Stimulated activated CD4-positive, alpha-beta T cell treated with anti-CD3 and anti-CD28 coated beads, Interleukin-4, amount 100 ng/mL, for 4 hours (primary cell): ENCODE measurements at places on chromosomes 6 and 20.

DNA sequence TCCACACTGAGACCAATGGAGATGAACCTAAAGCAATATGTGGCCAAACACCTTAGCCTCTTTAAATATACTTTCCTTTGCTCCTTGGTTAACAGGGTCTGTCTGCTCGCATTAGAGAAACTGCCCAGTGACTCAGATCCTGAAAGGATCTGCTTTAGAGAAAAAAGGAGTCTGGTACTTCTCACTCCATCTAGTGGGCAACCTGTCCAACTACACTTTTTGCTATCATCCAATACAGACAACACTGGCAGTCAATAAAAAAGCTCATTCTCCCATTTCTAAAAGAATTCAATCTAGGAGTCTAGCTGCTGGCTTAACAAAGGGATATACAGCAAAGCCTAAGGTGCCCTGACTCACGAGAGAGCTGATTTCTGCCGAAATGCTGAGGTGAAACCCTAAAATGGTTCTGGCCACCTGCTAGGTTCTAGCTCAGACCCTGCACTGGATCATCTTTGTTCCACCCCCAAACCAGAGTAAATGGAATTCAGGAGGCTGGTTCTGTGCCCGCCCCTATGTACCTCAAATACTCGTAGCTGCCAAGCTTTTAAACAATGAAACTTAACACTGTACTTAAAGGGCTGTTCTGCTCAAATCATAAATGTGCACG is 11.5 kb downstream of the GNL1 start:
- no peak for DNase-seq

DNA sequence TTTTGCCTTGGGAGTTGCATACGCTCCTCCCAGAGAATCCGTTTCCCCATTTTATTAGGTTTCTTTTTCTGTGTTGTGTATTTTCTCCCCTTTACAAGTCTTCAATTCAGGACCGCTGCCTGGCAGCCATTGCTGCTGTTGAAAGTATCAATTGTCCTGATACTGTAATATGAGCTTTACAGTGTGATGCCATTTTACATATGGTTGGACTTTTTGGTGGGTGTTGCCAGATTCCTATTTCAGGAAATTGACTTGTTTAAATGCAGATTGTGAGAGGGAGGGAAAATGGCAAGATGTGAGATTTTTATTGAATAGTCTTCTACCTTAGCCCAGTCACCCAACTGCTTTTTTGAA is 1.2 kb downstream of the PANK2 start:
- no peak for DNase-seq

DNA sequence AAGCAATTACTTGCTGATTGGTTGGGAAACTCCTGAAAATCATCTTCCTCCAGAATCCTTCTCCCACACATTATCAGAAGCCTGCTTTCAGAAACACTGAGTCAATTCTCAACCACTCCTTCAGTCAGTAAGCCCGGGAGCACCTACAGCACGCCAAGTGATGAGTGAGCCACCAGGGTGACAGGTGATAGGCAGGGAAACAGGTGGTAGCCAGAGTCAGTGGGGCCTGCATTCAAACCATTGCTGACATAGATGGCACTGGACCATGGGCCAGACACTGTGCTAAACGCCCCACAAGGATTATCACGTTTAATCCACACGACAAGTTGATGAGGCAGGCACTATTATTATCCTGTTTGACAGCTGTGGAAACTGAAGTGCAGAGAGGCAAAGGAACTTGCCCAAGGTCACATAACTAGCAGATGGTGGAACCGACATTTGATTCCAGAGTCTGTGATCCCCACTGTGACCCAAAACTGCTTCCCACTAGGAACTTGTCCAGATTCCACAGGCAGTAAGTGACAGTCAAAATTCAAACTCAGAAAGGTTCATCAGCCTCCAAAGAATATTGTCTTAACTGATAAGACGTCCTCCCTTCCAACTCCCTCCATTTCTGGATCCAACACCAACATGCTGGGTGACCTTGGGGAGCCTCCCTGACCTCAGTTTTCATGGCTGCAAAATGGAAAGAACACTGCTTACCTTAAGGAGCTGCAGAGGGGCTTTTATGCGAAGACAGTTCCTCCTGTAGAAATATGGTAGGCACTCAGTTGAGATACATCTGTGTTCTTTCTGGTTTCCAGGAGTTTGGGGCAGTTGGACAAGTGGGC is 23.9 kb upstream of the TOP1 start:
- DNase-seq: no peak

- no peak for DNase-seq
Observed at GRCh38 chr20:43188234-43188653, 1.5 kb downstream of the PTPRT start.

DNA sequence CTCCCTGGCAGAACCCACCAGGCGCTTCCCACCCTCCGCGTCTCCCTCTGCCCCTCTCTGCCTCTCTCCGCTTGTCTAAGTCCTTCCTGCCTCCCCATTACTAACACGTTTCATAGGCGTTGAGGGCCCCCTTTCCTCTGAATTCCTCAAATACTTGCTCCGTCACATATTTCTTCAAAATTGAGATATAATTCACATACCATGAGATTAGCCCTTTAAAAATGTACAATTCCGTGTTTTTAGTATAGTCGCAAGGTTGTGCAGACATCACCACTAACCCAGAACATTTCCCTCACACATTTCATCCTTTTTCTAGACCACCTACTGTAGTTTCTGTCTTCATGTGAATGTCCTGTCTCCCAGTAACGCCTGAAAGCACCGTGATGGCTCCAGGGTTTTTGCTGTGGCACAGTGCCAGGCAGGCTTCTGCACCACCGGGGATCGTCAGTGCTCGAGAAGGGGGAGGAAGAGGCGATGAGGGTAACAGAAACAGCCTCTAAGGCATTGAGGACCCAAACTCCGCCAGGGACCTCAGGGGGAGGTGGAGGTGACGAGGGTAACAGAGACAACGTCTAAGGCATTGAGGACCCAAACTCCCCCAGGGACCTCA is 141.9 kb upstream of the SNX9 start:
- no peak for DNase-seq

GRCh38 chr6:313087-313486 is 20.8 kb downstream of the DUSP22 start:
- DNase-seq: no peak

DNA sequence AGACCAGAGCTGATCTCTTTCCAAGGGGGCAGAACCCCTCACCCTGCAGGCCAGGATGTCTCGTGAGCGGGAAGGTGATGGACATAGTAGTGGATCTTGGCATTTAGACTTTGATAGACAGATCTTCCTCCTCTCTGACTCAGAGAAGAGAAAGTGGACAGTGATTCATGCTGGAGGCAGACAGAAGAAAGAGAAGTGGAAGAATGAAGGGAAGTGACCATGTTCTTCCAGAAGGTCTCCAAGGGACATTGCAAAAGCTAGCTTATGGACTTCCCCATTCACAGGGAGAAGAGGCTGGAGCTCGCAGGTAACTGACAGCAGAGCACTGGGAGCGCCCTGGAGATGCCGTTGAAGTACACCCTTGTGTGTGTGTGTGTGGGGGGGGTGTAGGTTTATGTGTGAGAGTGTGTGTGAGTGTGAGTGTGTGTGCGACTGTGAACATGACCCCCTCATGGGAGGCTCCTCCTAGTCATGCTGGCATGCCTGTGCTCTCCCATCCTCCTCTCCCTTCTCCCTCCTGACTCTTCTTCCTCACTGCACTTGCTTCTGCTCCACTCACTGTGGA is 8.0 kb upstream of the RAET1L start:
- no peak for DNase-seq

- no peak for DNase-seq
Observed at GRCh38 chr6:83221889-83222479, 28.8 kb downstream of the RWDD2A start.

- DNase-seq: no peak
Observed at GRCh38 chr20:33664085-33664761, 2.1 kb downstream of the C20orf144 start.

- DNase-seq: no peak
Observed at GRCh38 chr6:13765570-13765969, 48.8 kb downstream of the MCUR1 start.

GRCh38 chr6:116847227-116847626 is 18.3 kb upstream of the GPRC6A start:
- DNase-seq: no peak

- no peak for DNase-seq
Observed at GRCh38 chr6:135535989-135536414, 38.5 kb upstream of the AHI1 start.

DNA sequence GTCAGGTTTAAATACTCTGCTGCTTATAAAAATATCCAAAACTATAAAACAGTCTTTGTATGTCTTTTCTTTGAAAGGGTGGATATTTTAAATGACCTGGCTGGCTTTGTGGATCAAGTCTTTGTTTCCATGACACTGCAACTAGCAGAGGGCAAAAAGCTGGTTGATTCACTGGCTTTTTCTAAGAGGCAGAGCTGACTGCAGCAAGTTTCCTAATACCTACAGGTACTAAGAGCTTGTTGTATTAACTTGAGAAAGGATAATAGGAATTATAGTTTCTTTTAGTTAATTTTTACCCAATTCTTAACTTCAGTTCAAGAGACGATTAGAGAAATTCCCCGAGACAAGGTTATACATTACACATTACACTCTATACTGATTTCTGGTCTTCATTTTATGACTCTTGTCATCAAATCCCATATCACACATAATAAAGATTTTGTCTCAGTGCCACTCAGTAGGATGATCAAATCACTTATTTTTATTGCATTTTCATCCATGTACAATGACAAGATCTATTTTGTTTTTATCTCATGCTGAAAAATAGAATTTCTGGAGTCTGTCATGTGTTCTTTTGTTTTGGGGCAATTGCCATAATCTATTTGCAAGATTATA is 120.1 kb upstream of the RIMS1 start:
- DNase-seq: no peak

- peak; percentile 73 for DNase-seq
Observed at GRCh38 chr6:136723780-136724179, 68.5 kb downstream of the MAP3K5 start.

DNA sequence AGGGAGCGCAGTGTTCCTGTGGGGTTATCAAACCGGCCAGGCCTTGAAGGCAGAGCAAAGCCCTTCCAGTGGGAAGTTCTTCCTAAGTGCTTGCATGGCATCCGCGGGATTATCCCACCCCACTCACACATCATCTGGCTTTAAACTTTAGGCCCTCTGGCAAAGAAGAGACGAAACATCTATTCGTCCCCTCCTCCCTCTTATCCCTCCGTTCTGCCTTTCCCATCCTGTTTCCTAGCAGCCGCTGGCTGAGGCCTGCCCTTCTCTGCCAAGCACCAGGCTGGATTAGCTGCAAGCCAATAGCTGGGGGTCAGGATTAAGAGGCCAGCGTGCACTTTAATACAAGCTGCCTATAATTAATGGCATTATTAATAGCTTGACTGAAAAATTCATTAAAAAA is 621.0 kb downstream of the PKHD1 start:
- no peak for DNase-seq

- no peak for DNase-seq
Observed at GRCh38 chr20:36645353-36645752, 643 bp downstream of the SLA2 start.

GRCh38 chr6:148037496-148037895 is 305.1 kb upstream of the SASH1 start:
- DNase-seq: no peak

DNA sequence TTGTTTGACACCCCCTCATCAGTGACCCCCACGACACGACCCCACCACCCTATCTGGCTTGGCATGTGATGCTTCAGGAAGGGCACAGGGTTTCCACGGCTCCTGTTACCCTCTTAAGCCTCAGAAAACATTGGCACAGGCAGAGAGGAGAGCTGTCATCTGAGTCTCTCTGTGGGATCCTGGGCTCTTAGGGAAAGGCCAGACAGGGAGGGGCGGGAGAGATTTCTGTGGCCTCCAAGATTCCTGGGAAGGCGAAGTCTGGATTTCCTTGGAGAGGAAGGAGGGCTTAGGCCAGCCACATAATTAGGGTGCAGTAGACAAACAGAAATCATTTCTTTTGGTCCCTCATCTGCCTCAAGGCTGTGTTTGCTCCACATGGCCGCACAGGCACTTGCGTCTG is 191.6 kb upstream of the SNX9 start:
- DNase-seq: no peak
